ENCODE measurements at places on chromosomes 7 and 10.

DNA sequence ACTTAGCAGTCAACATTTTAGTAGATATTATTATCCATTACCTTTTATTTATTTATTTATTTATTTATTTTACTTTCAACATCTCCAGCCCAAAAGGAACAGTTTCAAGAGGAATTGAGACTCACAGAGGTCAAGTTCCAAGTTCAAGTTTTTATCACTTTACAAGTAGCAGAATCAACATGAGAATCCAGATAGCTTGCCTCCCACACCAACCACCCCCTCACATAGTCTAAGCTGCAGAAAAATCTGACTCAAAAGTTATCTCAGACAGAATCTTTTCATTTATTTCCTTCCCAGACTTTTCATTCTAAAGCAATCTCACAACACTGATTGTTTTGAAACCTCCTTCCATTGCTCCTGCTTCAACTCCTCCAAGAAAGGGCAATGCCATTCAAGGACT, 129.6 kb downstream of the GRM3 start:
- DNase-seq: no peak

- no peak for DNase-seq
These were observed 42.7 kb downstream of the GBF1 start for GRCh38 chr10:102287991-102288390.

GRCh38 chr10:73968098-73968521, 29.8 kb upstream of the VCL start:
- DNase-seq: peak; percentile 25

DNA sequence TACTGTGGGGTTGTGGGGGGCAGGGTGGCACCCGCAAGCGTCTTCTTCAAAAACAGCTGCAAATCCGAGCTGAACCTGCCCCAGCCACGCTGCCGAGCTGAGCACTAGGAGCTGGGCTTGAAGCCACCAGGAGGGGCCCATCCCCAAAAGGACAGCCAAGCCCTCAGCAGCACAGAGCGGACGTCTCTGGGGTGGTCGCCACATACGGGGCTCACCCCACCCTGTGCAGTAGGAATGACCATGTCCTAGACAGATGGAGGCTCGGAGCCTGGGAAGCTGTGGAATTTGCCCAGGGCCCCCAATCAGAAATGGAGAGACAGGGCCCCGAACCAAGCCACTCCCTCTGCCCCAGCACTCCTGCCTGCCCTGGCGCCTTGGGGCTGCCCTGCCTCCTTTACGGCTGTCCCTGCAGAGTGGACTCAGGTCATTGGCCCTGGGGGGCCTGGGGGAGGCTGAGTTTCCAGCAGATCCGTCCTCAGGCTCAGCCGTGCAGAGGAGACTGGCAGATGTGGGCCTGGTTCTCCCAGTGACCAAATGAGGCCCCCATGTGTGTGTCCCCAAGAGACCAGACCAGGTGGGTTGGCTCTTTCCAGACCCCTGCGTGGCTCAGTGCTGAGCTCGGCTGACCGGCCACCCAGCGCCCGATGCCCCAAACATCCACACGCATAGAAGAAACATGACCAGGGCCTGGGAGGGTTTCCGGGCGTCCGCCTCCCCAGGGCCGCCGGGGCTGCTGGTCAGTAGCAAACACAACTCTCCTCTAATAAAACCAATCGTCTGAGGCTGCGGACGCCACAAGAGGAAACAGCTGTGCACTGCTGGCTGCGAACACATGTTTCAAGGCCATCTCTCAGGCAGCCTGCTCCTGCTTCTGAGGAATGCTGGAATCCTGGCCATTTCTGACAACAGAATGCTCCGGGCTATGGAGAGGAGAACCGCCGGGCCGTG, 54.9 kb downstream of the PDGFA start:
- no peak for DNase-seq

- no peak for DNase-seq
These were observed 121.6 kb downstream of the OAT start for GRCh38 chr10:124296813-124297788.

DNA sequence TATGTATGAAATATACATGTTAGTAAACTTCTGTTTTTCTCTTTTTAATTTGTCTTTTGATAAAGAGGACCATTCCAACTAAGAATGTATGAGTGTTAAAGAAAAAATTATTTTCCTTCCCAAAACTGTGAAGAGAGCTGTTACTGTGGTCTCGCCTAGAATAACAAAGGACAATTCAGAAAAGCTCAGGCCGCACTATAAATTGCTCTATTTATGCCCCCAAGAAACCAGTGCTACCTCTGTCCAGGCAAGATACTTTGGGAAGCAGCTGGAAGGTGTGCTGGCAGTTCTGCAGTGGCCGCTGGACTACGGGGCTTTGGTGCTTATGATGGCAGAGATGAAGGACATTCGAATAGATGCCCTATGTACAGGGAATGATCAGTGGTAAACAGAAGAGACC, 252.1 kb downstream of the DOCK4 start:
- DNase-seq: no peak

DNA sequence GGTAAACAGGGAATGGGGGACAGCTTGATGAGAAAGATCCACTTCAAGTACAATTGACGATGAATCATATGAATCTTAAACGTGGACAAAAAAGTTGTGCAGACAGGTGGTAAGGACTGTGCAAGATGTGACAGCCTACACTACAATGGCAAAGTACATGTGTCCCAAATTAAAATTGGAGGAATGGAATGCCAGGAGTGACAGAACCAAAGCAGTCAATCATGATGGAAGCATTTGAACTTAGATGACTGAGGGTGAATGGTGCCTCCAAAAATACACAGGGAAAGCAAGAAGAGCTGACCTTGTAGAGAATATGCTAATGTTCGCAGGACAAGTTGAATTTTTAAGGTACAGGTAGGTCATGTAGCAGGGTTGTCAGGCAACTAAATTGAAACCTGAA, 150.3 kb upstream of the WNT16 start:
- no peak for DNase-seq

GRCh38 chr10:131758062-131758938, 142.5 kb upstream of the PPP2R2D start:
- no peak for DNase-seq

DNA sequence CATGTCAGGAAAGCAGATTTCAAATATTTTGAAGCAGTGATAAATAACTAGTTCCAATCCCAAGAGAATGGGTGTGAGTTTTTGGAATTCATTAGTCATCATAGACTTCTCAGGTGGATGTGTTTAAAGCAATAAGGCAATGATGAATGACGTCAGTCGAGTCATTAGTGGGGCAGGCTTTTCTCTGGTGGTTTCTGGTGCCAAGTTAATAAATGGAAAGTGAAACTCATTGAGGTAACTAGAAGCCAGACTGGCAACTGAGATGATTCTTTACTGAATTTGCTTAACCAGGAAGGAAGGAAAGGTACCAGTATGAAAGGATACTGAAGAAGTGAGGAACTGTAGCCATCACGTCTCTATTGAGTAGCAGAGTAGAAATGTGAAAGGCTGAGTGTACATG, 311.0 kb downstream of the GPAM start:
- no peak for DNase-seq

DNA sequence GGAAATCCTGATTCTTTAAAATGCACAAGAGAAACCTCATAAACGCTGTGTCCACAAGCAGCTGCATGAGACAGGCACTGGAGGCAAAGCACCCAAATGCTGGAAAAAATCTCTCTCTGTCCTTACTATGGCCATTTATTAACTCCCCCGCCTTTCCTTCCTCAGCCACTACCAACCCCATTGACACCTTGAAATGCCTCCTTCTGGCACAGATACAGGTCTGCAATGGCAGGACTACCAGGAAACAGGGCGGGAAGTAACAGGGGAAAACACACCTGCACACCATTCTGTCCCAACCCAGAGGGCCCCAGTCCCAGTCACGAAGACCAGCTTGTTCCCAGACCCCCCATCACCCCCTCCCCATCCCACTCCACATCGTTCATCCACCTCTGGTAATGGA, 224.3 kb downstream of the PARD3 start:
- DNase-seq: no peak

DNA sequence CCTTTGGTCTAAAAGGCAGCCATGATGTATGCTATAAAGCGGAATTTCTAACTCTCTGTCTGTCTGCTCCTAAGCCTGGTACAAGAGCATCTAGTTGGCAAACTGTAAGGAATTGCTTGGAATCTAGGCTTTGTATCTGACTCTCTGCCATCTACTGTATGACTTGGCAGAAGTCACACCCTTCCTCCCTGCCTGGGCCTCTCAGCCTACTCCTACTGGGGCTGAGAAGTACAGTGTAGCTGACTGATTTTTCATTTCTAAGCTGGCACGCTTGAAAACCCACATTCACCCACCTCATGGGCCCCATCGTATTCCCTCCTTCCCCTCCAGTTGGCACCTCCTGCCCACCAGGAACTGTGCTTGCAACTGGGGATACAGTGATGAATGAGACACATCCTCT, 435.2 kb downstream of the PLXNA4 start:
- no peak for DNase-seq

DNA sequence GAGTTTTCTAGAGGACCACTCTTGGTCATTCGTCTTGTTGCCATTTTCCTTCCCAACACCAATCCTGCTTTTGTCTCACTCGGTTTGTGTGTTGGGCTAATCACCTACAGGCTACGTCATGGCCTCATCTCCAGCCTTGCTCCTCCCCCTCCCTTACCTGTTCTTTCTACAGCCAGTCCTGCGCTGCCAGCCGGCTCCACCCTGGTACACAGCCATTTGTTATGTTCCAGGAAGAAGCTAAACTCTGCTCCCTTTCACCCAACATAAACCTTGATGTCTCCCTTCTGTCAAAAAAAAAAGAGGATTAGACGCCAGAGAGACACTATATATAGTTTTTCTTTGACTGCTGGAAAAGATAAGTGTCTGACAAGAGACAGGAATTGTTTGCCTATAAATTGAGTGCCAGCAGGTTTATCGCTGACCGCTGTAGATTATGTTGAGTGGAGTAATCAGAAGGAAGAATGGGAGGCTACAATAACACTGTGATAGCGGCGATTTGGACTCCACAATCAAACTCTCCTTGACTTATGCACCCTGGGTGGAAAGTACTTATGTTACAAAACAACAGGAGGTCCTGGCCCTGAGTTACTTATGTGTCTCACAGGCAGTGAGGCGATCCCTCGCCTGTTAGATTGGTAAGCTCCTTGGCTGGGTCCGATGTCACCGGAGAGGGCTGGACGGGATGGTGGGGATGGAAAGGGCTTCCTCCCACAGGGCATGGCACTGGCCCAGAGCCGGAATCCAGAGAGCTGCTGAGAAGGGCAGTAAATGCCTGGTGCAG, 171.3 kb upstream of the BMPER start:
- DNase-seq: no peak

DNA sequence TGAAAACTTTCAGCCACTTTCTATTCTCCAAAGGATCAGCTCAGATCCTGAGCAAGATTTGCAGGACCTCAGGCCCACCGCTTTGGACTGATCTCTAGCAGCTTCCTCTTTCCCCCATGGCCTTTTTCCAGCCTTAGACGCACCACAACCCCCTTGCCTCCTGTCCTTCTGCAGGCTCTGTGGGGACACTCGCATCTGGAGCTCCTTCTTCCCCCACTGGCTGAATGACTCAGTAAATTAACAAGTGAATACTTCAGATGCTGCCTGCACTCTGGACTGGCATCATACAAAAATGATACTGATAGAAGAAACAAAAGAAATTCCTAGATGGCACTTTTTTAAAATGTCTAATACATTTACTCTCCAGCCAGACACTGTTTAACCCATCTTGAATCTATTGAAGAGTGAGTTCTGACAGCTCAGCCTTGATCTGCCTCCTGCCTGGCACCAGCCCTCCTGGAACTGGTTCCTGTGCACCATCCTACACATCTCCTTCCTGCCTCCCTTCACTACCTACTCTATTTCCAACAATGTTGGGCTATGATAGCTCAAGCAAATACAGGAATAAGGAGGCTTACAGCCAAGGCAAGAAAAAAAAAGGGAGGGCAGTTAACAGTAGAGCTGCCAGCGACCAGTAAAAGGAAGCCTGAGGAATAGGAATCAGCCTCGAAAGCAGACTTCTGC, 3.3 kb downstream of the FRMPD2 start:
- no peak for DNase-seq

DNA sequence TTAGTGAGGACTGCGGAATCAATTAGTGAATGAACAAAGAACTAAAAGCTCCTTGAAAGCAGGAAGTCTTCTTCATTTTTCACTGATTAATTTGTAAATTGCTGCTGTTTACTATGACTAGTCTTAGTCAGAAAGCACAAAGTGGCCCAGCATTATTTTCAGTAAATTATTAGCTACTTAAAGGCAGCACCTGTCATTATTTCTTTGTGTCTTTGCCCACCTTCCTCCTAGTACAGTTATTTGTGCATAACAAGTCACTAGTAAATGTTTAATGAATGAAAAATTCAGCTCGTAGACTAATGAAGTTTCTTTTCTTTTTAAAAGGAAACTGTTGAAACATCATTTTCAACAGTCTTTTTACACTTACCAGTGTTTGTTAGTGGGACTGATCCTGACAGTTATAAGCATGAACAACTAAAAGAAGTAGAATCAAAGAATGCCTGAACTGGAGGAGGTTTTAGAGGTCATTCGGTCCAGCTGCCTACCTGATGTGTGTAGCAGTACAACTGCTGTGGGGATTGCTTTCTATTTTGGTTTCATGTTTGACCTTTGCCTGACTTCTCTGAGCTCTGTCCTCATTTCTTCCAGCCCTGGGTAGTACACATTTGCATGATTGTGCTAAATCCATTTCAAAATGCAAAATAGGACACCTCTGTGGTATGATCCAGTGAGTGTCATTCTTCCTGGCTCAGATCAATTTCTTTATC, 140.0 kb upstream of the PHYHIPL start:
- DNase-seq: no peak

GRCh38 chr10:49271346-49271745, 27.6 kb upstream of the C10orf71 start:
- DNase-seq: no peak

GRCh38 chr10:14571866-14572507, 202.7 kb downstream of the FAM107B start:
- peak; percentile 62 for DNase-seq

DNA sequence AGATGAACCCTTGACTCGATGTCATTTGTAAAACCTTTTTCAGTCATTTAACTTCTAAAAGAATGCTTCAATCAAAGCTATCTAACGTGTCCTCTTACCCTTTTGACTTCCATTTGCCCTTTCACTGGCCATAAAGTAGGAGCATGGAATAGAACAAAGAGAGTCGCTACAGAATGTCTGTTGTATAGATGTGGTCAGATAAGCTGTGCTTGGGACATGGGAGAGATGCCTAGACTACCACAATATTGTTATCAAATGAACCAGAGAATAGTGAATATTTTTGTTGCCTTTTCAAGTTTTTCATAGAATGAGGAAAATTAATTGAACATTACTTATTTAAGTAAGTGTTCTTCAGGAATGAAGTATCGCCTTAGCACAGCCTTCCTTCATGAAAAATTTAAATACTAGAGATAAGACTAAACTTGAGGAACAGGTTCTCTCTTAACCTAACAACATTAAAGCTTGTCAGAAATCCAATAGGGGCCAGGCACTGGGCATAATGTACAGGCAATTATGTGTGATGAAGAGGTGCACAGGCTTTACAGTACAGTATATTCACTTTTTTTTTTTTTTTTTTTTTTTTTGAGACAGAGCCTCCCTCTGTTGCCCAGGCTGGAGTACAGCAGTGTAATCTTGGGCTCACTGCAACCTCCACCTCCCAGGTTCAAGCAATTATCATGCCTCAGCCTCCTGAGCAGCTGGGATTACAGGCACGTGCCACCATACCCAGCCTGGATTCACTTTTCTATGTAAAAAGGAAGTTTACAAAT, 7.5 kb upstream of the KMT2E start:
- DNase-seq: no peak
